ENCODE measurements at places on chromosomes 13 and 19. TPM values are rescaled to one million over a fixed set of nuclear protein-coding genes. Genes with fewer than 3 reads are reported as not detected.
A peak's percentile ranks its signal among the peaks of the same experiment; 100 is the strongest.

The DZIP1 gene
- total RNA-seq: 15.7 TPM

GRCh38 chr13:41696163-41697003 is 239.0 kb downstream of the RGCC start:
- DNase-seq: peak; percentile 86

GRCh38 chr13:94188201-94188854 is 291.2 kb downstream of the DCT start:
- no peak for DNase-seq

DNA sequence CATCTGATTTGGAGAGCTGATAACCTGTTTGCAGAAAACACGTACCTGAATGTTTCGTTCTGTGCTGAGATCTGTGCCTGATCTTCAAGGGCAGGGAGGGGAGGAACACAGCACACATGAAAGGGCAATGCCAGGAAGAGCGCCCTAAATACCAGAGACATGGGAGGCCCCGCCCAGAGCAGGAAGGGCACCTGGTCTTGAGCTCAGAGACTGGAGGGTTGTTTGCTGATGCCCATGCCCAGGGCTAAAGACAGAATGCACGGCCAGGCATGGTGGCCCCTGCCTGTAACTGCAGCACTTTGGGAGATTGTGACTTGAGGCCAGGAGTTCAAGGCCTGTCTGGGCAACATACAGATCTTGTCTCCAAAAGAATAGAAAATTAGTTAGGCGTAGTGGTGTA is 183.2 kb downstream of the TUBA3C start:
- DNase-seq: no peak
